GM12891 (cell line): ENCODE measurements at places on chromosomes 11 and 22.

DNA sequence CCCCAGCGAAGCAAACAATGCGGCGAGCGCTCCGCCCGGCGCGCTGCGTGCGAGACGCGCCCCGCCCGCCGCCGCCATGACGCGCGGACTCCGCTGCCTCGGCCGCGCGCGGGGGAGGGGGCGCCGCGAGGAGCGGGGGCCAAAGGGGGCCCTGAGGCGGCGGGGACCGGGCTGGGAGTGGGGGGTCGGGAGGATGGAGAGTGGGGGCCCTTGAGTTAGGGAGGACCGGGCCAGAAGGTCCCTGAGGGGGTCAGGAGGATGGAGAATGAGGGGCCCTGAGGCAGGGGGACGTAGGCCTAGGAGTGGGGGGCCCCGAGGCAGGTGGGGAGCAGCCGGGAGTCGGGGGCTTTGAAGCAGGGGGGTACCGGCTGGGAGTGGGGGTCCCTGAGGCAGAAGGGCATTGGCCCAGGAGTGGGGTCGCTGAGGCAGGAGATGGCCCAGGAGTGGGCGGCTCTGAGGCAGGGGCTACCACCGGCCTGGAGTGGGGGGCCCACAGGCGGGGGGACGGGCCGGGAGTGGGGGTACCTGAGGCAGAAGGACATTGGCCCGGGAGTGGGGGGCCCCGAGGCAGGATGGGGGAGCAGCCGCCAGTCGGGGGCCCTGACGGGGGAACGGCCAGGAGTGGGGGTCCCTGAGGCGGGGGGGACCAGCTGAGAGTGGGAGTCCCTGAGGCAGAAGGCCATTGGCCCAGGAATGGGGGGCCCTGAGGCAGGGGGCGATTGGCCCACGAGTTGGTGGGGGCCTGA lies at the start of gene BRD1:
TSS of gene BRD1 (minus strand) at position 21 of the 746 bp plus-strand sequence. CDS start 3,556 bp downstream, outside the sequence.
- peak; percentile 67 for DNase-seq

GRCh38 chr22:30014244-30014643 lies 66.0 kb upstream of the HORMAD2 start:
- DNase-seq, result no peak

DNA sequence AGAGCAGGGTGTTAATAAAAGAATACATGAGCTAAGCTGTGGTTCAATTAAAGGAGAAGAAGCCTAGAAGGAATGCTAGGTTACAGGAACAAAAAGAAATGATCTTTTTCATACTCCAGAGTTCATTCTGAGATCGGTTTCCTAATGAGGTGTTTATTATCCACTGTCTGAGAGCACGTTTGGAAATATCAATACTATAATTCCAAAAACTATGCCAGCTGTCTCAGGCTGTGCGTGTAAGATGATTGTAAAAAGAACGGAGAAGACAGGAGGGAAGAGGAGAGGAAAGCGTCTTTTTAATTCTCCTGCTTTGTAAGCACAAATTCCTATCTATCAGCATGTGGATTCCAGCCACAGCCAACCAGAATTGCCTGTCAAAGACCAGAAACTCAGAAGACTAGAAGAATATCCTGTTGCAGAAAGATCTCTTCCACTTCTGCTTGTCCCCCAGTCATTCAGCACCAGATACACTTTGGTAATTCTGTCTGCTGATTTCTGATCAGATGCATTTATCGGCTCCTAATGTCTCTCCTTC lies 25.7 kb downstream of the APOL5 start:
- no peak for DNase-seq

GRCh38 chr11:16114431-16114830 lies 241.9 kb downstream of the SOX6 start:
- DNase-seq, result no peak

DNA sequence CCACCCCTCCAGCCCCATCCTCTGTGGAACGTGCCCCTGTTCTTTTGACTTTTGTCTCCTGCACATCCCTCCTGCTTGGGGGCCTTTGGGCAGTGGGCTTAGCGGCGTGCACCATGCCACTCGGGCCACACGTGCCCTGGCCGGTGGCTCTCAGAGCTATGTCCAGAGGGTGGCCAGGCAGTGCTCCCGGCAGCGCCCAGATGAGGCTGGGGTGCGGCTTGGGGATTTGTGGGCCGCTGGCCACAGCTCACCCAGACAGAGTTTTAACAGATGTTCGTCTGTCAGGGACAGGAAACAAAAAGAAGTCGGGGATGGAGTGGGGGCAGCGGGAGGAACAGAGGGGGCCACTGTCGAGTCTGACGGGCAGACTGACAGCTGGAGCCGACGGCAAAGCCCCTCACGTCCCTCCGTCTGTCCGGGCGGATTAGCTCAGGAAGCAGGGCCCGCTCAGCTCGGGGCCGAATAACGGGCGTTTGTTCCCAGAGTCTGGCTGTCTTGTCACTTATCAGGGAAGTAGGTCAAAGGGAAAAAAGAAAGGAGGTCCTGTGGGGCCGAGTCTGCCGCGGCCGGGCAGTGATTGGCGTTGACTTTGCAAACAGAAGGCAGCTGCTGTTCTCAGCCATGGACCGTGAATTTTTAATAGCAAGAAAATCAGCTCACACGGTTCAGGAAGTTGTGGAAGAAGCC lies 61.6 kb downstream of the LRP5 start:
- DNase-seq, result no peak
